ENCODE measurements at places on chromosomes 4 and X.

- no peak for DNase-seq
Observed at GRCh38 chr4:82839624-82840023, 41.0 kb upstream of the SCD5 start.

GRCh38 chrX:154715825-154716224, 35.1 kb downstream of the GAB3 start:
- DNase-seq = no peak

- no peak for DNase-seq
Observed at GRCh38 chr4:111871802-111872201, 273.5 kb upstream of the FAM241A start.

DNA sequence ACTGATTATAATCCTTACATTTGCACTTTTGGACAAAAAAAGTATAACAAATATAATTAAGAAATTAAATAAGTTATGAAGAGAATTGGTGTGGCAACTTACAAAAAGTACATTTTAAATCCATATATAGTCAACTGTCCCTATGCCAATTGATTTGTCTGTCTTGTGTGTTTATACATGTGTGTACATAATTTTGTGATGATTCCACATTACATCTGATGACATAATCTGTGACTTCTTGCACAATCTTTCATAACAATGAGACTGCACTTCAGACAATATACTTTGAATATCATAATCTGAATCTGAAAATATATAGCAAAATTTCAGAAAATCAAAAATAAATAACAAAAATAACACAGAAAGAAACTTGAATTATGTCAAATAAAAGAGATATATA, 953.4 kb downstream of the FAT4 start:
- no peak for DNase-seq

GRCh38 chr4:137819964-137820383, 287.7 kb upstream of the PCDH18 start:
- DNase-seq = no peak

- no peak for DNase-seq
Observed at GRCh38 chr4:60897415-60897814, 302.7 kb upstream of the ADGRL3 start.

DNA sequence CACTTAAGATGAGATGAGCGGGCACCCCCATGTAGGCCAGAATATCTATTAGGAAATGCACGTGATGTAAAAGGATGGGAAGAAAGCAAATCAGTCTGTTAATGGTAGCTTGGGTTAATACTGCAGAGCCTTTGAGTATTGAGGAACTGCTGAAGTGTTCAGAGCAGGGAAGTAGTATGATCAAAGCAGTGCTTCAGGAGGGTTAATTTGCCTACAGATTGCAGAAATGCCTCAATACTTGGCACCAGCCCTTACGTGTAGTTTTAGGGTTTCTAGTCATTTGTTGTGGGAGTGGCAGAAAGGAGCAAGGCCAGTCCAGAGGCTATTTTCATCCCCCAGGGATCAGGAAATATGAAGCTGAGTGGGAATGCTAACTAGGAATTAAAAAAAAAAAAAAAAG, 19.7 kb downstream of the ZFX start:
- no peak for DNase-seq

DNA sequence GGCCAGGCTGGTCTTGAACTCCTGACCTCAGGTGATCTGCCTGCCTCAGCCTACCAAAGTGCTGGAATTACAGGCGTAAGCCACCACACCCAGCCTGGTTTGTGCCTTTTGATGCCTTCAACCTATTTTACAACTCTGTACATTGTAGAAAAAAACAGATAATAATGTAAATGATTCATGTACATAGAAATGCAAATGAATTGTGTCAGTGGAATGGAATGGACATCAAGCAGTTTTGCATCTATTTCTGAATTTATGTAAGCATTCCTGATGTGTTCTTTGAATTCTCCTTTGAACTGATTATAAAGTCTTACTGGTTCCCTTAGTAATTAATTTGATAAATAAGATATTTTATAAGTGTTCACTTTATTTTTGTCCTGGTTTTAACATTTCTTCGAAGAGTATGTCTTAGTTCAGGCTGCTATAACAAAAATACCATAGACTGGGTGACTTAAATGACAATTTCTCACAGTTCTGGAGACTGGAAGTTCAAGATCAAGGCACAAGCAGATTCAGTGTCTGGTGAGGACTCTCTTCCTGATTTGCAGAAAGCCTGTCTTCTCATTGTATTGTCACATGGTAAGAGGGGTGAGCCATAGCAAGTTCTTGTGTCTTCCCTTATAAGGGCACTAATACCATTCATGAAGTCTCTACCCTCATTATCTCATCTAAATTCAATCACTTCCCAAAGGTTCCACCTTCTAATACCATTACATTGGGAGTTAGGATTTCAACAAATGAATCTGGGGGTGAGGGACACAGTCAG, 162.2 kb upstream of the S100G start:
- DNase-seq = no peak

DNA sequence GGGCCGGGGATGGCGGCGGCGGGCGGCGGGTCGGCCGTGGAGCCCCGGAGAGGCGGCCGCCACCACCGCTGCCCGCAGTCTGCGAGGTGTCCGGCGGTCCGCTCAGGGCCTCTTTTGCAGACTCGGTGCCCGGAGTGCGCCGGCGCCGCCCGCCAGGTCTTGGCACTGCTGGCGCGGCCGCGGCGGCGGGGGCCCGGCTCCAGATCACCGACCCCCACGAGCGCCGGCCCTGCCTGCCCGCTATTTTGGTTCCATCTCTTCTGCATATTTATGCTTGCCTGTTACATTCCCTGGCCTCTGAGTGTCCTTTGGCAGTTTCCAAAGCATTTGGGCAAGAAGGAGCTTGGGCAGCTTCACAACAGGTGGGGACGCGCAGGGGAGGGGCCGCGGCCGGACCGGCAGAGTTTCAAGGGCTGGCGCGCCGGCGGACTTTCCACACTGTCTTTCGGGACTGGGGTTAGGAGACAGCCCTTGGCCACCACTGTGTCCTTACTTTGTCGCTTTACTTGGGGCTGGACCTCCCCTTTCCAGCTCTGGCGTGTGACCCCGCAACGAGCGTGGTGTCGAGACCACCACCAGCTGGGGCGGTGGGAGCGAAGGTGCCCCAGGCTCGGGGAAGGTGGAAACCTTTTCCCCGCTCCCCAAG, 668 bp upstream of the TAPT1 start:
- peak; percentile 13 for DNase-seq

DNA sequence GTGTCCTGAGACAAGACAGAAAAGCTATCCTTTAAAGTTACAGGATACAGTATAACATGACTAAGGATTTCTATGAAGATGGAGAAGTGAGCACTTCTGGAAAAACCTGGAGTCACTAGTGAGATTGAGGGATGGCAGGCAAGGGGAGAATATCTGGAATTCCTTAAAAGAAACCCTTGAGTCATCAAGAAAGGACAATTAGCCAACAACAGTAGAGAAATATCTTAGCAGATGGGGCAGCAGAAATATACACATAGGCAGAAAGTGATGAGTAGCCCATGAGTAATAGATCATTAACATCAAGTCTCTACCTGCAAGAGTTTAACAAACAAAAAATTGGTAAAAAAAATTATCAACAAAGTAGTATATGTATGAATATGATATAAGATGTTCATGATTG, 858.8 kb upstream of the FRG1 start:
- no peak for DNase-seq

GRCh38 chr4:26815199-26815598, 45.4 kb upstream of the STIM2 start:
- DNase-seq = no peak

- no peak for DNase-seq
Observed at GRCh38 chr4:52507774-52508173, 151.3 kb downstream of the USP46 start.

DNA sequence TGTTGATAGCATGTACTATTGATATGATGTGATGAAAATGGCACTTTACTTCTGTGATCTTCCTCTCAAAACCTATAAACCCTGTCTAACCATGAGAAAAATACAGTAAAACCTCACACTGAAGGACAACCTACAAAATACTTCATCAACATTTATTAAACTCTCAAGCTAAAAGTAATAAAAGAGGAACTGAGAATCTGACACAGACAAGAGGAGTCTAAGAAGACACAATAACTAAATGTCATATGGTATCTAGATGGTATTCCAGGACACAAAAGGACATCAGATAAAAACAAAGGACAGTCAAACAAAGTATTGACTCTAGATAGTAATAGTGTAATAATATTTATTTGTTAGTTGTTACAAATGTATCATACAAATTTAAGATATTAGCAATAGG, 655.3 kb downstream of the SH3BGRL start:
- no peak for DNase-seq

GRCh38 chrX:42117318-42117717, 194.0 kb upstream of the CASK start:
- no peak for DNase-seq

GRCh38 chr4:76197031-76197743, 16.4 kb downstream of the SCARB2 start:
- no peak for DNase-seq

- no peak for DNase-seq
Observed at GRCh38 chr4:119810001-119810400, 181.4 kb upstream of the PDE5A start.

GRCh38 chrX:85590638-85591037, 211.2 kb upstream of the POF1B start:
- DNase-seq = no peak

- no peak for DNase-seq
Observed at GRCh38 chr4:84220990-84221389, 278.1 kb downstream of the NKX6-1 start.
